Fibroblast of villous mesenchyme (primary cell): ENCODE measurements at places on chromosomes 1 and 21. TPM values are rescaled to one million over a fixed set of nuclear protein-coding genes. Genes with fewer than 3 reads are reported as not detected.

Gene PANK4
- total RNA-seq = 23.8 and 27.6 TPM in 2 replicates

Gene TNNI3K
- total RNA-seq = 1.3 TPM in 1 of 2 replicates, not detected in the other

Gene FCGR3B
- total RNA-seq = not detected in 2 replicates

Gene ARHGAP29
- 50.3 and 85.1 TPM in 2 replicates for total RNA-seq

Gene NR1I3
- total RNA-seq = not detected in 2 replicates

Gene DHX9
- total RNA-seq = 116 and 160 TPM in 2 replicates

Gene SELP
- not detected in 2 replicates for total RNA-seq

Gene OR2M3
- total RNA-seq = not detected in 2 replicates

Gene ITGB2
- under 0.01 and 0.43 TPM in 2 replicates for total RNA-seq

DNA sequence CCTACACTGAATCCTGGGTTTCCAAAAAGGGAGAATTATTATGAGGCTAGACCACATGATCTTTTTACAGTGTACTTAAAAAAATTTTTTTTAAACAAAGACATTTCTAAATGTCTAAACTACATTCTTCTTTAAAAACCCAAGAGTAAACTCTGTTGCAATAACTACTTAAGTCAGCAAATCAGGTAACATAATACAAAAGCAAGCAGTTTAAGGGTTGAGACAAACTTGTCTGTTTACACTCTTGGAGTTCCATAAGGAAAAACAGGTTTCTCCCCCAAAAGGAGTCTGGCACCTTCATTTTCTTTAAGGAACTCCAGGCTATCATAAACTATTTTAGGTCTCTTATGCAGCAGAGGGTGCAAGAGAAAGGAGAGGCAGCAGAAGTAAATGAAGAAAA is 12.5 kb upstream of the ANKRD45 start:
- peak; percentile 58 for DNase-seq

DNA sequence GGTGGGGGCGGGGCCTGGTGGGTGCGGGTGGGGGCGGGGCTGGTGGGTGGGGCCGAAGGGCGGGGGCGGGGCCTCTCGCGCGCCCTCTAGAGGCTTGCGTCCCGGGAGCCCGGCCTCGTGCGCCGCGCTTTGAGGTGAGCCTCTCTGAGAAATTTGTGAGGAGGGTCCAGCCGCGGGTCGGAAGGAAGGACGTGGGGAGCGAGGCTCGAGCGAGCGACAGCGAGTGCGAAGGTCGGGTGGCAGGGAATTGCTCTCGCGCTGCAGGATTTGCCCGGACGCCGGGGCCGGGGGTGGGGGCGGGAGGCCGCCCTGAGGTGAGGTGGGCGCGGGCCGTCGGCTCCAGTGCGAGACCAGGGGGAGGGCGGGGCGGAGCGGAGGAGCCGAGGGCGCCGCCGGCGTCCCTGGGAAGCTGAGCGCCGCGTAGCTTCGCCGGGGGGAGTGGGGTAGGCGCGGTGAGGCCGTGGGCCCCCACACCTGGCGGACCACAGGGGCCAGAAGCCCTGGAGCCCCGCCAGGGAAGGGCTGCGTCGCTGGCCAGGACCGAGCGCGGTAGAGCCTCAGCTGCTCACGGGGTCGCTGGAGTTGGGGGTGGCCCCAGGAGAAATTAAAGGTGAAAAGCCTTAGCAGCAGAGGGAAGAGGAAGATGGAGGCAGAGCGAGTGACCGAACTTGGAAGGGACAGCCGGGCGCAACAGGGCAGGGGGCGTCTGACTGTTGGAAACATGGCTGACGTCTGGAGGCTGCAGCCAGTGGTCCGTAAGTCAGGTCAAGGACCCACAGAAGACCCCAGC is 754 bp upstream of the LSS start:
- DNase-seq = no peak

DNA sequence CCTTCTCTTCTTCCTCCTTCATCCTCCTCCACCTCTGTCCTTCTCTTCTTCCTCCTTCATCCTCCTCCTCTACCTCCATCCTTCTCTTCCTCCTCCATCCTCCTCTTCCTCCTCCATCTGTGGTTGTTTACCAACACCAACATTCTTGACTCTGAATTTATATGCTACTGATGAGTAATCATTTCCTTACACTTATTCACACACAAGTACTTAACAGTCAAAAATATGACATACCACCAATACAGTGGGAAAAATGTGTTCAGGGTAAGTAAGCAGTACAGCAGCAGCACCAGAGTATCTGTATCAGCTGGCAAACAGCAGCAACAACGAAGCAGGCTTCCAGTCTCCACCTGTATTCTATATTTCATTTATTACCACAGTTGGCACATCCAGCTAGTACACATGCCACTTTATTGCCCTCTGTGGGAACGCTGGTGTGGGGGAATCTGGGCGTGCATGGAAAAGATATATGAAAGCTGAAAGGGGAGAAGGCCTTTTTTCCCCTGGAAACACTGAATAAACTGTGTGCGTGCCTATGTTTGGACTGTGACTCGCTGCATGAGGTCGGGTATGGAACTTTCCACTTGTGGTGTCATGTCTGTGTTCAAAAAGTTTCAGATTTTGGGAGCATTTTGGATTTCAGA is 16.0 kb downstream of the ADSS2 start:
- peak; percentile 51 for DNase-seq

DNA sequence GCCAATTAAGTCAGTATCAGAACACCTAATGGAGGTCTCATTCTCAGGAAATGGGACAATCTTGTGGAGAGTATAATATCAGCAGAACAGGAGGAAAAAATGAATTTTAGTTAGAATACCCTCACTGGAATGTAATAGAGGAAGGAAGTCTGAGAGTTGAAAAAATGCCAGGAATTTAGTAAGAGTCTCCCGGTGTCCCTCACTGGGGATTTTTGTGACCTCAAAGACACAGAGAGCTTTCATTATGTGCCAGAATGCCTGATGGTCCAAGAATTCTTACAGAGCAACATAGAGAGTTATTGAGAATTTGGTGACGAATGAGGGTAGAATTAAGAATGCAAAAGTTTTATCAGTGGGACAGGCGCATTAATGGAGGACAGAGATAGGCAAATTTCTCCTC is 443.5 kb upstream of the B3GALT2 start:
- DNase-seq = no peak

- no peak for DNase-seq
These were observed 201.4 kb upstream of the BRINP3 start for GRCh38 chr1:190679044-190679443.

DNA sequence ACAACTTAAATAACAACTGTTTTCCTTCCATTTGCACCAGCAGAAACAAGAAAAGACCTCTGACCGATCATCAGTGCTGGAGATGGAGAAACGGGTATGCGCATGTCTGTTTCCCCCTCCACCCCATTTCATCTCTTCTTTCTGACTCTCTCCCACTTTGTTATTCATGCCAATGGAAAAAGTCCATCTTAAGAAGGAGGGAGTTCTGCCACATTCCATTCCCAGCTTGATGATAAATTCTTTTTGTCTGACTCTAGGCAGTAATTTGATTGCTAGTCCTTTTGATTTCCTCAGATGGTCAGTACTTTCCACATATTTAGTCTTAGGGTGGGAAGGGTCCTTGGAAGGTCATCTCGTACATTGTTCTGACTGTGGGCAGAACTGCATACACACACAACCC is 142.5 kb downstream of the SYT2 start:
- DNase-seq = no peak

DNA sequence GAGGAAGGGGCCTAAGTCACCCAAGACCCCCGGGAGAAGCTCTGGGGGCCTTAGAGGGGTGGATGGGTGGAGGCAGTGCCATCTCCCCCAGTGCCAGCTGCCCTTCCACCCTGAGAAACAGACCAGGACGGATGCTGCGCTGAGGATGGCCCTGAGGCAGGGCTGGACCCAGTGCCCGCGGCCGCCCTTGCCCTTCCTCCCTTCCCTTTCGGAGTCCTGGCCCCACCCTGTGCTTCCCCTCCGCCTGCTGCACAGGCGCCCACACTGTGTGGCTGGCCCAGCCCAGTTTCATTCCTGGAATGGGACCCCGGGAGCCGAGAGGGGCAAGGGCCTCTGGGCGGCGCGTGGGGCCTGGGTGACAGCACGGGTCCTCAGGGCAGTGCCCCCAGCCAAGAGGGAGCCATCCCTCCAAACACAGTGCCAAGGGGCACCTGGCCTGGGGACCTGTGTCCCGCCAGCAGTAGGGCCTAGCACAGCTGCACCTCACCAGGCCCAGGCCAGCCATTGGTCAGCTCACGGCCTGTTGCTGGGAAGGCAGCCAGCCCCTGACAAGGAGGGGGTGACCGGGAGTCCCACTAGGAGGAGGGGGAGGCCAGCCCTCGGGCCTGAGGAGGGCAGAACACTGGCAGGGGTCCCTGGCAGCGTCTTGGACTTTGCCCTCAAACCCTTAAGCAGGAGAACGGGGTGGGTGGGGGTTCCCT is 13.4 kb upstream of the SKI start:
- no peak for DNase-seq

- DNase-seq = peak; percentile 78
These were observed 1.6 kb downstream of the COL6A2 start for GRCh38 chr21:46099476-46099875.

- peak; percentile 57 for DNase-seq
These were observed at the start of gene FHAD1 for GRCh38 chr1:15246960-15247614. FHAD1 (plus strand) TSS chr1:15247223; CDS start chr1:15251785, 4,562 bp downstream.

DNA sequence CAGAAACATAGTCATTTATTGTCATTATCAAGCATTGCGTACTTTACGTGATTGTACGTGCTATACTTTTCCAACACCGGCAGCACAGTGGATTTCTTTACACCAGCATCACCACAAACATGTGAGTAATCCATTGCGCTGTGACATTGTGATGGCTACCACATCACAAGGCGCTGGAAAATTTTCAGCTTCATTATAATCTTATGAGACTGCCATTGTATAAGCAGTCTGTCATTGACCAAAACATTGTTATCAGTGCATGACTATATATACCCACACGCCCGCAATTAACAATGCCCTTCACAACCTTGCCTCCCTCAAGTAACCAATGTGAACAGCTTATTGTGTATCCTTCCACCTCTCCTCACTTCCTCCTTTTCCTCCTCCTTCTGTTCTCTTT is 137.6 kb downstream of the ZZZ3 start:
- no peak for DNase-seq

GRCh38 chr21:34073032-34073748 is at the start of the genes MRPS6 and SLC5A3:
MRPS6 (plus strand) TSS chr21:34073578; CDS start chr21:34073701, 123 bp downstream.
SLC5A3 (plus strand) TSS chr21:34073578; CDS start chr21:34095199, 21,621 bp downstream.
- peak; percentile 88 for DNase-seq

GRCh38 chr1:236904892-236905741 is 99.1 kb downstream of the MT1HL1 start:
- peak; percentile 90 for DNase-seq

GRCh38 chr1:237250055-237250454 is 208.1 kb downstream of the RYR2 start:
- DNase-seq = no peak

- DNase-seq = peak; percentile 59
These were observed 20.6 kb upstream of the TBX15 start for GRCh38 chr1:119008483-119009311.

DNA sequence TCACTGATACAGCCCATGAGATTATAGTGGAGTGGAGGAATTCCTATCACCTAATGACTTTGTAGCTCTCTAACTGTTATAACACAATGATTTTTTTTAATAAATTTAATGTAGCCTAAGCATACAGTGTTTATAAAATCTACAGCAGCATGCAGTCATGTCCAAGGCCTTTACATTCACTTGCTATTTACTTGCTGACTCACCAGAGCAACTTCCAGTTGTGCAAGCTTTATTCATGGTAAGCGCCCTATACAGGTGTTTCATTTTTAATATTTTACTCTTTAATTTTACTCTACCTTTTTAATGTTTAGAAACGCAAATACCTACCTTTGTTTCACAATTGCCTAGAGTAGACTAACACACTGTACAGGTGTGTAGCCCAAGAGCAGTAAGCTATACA is 1652.2 kb downstream of the BRINP3 start:
- no peak for DNase-seq

- DNase-seq = no peak
These were observed 1807.8 kb downstream of the BRINP3 start for GRCh38 chr1:188669728-188670382.

DNA sequence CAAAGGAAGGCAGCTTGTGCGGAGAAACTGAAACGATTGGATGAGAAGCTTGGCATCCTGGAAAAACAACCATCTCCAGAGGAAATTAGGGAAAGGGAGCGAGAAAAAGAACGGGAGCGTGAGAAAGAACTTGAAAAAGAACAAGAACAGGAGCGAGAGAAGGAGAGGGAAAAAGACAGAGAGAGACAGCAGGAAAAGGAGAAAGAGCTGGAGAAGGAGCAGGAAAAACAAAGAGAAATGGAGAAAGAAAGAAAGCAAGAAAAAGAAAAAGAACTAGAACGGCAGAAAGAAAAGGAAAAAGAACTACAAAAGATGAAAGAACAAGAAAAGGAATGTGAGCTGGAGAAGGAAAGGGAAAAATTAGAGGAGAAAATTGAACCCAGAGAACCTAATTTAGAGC is 47.2 kb downstream of the PRRC2C start:
- no peak for DNase-seq

DNA sequence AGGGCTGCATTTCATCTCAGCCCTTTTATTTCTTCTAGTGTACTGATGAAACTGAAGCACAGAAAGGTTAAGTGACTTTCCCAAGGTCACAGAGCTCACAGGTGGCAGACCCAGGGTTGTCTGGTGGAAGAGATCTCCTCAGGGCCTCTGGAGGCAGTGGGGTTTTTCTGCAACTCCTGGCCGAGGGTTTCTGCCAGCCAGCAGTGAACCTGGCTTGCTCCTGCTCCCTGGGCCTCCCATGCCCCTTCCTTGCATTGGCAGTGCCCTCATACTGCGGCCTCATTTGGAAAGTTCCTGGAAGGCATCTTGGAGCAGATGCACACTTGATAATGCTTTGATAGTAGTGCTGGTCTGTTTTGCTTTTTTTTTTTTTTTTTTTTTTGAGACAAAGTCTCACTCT is 7.7 kb downstream of the GALNT2 start:
- no peak for DNase-seq

DNA sequence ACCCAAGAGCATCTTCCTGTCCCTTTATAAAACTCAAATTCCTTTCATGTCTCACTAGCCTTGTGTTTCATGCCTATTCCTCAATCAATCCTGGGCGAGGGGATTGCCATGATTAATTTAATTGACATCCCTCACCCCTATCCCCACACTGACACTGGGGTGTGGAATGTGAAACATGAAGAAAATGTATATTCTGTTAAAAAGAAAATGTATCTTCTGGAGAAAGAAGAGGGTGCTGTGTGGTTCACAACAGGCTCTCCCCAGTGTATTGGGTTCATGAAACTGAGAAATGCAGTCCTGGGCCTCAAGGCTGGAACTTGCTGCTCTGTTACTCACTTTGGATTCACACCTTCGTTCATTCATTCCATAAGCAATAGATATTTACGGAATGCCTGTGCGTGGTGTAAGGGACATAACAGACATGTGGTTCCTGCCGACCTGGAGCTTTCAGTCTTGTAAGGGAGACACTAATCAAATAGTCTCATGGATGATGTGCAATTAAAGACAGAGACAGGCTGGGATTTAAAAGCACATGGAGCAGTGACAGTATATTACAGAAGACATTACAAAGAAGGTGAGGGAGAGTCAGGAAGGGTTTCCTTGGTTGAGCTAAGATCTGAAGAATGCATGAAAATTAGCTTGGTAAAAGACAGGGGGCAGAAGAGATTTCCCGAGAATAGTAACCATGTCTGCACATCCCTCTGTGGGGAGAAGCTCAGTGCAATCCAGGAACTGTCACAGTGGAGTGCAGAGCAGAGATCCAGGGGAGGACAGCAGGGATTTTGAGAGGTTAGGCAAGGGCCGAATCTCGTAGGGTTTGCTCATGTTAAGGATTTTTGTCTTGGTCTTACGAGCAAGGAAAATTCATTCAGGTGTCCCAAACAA is 32.1 kb downstream of the SERTAD4 start:
- peak; percentile 13 for DNase-seq

GRCh38 chr1:222256058-222256457 is 291.8 kb downstream of the HHIPL2 start:
- no peak for DNase-seq
